Smooth muscle cell of the umbilical artery (primary cell): ENCODE measurements at places on chromosomes 3 and 15. TPM values are rescaled to one million over a fixed set of nuclear protein-coding genes. Genes with fewer than 3 reads are reported as not detected.

The PLSCR2 gene
- total RNA-seq = not detected in 2 replicates

The IREB2 gene
- 30.0 and 43.4 TPM in 2 replicates for total RNA-seq

The CCR8 gene
- total RNA-seq = not detected in 2 replicates

The SOX2 gene
- not detected in 2 replicates for total RNA-seq

The IFRD2 gene
- total RNA-seq = 47.5 and 64.8 TPM in 2 replicates

The LIPC gene
- total RNA-seq = 3.6 TPM in 1 of 2 replicates, not detected in the other

The ATP13A5 gene
- total RNA-seq = not detected in 2 replicates

The RBP2 gene
- not detected in 2 replicates for total RNA-seq

The FSTL1 gene
- total RNA-seq = 2,093 and 2,453 TPM in 2 replicates

The HTR3E gene
- not detected in 2 replicates for total RNA-seq

The CPLX3 gene
- total RNA-seq = not detected in 2 replicates

The SPATA12 gene
- total RNA-seq = not detected in 2 replicates

The WDR49 gene
- 0.09 TPM in 1 of 2 replicates, not detected in the other for total RNA-seq

The GOLGA8T gene
- total RNA-seq = not detected in 2 replicates

The CCR9 gene
- total RNA-seq = not detected in 2 replicates

The ZNF660 gene
- 2.2 and 4.2 TPM in 2 replicates for total RNA-seq

The SLC7A14 gene
- total RNA-seq = 2.4 and 4.9 TPM in 2 replicates

The SI gene
- not detected in 2 replicates for total RNA-seq
